ENCODE measurements at places on chromosomes 4 and X. TPM values are rescaled to one million over a fixed set of nuclear protein-coding genes. Genes with fewer than 3 reads are reported as not detected.

The RAB39B gene
- polyA plus RNA-seq, result 10.9 TPM

The ARX gene
- 1.6 TPM for polyA plus RNA-seq

The GPR82 gene
- not detected for polyA plus RNA-seq

The PCDH18 gene
- 2.2 TPM for polyA plus RNA-seq

The ETDB gene
- polyA plus RNA-seq, result not detected

The SPARCL1 gene
- polyA plus RNA-seq, result 345 TPM
